Stimulated activated naive CD4-positive, alpha-beta T cell treated with Interleukin-2 at 50 U/mL for 16 hours (primary cell): ENCODE measurements at places on chromosomes 3 and 15.

DNA sequence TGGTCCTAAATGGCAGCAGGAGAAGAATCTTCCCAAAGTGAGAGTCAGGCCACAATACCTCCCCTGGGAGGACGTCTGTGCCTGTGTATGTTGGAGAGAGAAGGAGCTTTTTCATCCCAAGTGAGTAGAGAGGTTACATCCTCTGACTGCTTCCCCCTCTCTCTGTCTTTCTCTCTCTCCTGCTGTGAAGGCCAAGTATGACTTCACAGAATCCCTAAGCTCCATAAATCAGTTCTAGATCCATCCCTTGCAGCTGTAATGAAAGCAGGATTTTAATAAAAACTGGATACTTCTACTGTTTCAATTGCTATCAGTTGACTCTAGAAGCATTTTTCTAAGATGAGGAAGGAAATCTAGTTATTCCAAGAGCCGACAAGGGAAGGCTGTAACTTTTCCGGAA lies 389.1 kb upstream of the PROK2 start:
- DNase-seq: no peak

DNA sequence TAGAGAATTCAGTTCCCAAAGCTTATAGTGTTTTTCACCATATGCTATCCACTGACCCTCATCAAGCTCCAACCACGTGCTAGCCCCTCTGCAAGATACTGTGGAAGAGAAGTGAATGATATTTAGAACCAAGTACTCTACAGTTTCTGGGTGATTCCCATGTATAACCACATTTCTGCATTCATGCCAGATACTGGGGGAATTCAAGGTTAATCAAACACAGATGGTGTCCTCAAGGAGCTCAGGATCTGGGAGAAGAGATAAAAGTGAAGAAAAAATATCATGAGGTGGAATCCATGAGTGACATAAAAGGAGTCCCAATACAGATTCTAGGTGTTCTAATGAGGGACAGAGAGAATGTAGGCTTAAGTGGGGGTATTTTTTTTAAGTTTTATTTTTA lies 195.8 kb downstream of the FHIT start:
- DNase-seq: no peak

GRCh38 chr3:70832089-70832833 lies 519.8 kb upstream of the MDFIC2 start:
- no peak for DNase-seq

DNA sequence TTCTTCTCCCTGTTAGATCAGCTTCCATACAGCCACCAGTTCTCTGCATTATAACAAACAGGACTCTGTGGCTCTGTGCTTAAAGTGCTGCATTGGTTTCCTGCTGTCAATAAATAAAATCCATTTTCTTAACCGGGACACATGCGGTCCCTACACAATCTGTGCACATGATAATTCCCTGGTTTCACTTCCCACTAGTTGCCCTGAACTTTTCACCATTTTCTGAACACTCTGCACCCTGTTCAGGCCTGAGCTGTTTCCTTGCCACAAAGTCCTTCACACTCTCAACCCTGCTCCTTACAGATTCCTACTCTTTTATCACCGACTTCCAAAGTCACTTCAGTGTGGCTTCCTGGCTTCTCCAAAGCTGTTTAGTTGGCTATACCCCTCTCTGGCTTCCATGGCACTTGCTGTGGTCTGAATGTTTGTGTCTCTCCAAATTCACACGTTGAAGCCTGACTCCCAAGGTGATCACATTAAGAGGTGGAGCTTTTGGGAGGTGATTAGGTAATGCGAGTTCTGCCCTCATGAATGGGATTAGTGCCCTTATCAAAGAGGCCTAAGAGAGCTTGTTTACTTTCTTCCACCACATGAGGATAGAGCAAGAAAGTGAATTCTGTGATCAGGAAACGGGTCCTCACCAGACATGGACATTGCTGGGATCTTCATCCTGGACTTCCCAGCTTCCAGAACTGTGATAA lies 233.4 kb downstream of the CHST2 start:
- no peak for DNase-seq

DNA sequence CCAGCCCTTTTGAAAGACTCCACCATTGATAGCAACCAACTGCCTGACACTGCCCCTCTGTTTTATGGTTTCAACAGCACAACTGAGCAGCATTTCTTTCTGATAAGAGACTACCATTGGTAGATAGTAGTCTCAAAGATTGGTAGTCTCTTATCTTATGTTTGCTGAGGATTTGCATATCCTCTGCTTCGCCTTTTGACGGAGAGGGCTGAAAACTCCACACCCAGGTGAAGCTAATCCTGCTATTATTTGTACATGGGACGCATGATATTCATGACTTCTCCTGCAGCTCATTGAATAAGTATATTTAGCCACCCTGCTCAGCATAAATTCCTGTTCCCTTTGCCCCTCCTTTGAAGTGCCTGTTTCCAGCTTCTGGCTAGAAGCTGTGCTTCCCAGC lies 119.4 kb upstream of the STRIT1 start:
- DNase-seq: no peak

- no peak for DNase-seq
Observed at GRCh38 chr15:61227269-61227949, 1.7 kb downstream of the RORA start.

DNA sequence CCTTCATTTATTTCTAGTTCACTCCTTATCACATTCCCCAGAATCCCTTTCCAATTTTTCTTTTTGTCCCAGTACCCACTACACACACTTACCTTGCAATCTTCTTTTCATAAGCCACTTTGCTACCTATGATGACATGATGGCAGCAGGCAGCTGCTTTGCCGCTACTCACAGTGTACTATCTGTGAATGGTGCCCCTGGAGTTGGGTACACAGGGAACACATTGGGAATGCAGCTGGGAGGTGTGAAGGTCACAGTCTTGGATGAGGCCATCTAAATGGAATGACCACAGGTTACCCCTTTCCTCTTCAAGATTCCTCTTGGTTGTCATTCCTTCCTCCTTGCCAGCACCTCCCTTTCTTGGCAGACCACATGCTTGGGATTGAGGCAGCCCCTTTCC lies 20.8 kb upstream of the TNIK start:
- no peak for DNase-seq

DNA sequence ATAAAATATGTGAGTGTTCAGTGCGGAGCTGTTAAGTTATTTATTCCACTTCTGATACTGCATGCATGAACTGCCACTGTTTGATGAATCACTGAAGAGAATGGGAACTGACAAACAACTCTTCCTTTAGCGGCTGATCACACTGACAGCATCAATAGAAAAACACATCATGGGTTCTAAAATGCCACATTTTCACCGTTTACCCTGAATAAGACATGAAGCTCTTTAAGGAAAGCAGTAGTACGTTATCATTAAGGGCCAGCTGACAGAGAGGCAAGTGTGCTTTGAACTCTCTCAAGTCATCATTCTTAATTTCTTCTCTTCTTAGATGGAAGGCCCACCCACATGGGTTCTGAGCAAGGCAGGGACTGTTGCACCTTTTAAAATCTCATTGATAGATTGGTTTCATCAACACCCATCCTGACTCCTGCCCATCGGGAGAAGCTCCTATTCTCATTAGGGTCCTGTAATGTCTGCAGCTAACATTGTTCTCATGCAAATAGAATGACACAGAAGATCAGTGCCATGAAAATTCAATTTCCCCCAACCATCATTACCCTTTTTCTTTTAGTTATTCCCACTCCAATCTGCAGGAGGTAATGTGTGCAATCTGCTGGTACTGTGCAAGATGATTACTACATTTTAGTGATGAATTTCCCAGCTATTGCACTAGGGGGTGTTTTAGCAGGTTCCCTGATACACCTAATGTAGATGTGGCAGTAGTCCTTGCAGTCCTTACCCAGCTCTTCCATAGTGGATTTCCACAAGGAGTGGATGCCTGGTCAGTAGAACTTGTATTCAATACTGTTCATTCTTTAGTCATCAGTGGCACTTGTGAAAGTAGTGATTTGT lies 119.1 kb downstream of the ROBO2 start:
- no peak for DNase-seq
